Nephron progenitor cell (in vitro differentiated cells): ENCODE measurements at places on chromosomes 3 and 15.

DNA sequence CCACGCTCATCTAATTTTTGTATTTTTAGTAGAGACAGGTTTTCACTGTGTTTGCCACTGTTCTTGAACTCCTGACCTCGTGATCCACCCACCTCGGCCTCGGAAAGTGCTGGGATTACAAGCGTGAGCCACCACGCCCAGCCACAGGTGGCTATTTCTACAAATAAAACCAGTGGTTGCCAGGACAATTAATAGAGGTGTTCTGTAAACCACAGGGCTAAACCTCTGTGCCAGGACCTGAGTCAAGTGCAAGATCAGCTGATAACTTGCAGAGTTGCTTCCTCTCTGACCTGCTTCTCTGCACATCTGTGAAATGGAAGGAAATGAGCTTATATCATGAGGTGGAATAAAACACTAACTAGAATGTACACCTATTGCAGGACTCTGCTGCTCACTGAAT, 72.8 kb downstream of the CD200R1L start:
- DNase-seq: no peak

GRCh38 chr15:76803049-76803571, 102.0 kb downstream of the SCAPER start:
- no peak for DNase-seq

DNA sequence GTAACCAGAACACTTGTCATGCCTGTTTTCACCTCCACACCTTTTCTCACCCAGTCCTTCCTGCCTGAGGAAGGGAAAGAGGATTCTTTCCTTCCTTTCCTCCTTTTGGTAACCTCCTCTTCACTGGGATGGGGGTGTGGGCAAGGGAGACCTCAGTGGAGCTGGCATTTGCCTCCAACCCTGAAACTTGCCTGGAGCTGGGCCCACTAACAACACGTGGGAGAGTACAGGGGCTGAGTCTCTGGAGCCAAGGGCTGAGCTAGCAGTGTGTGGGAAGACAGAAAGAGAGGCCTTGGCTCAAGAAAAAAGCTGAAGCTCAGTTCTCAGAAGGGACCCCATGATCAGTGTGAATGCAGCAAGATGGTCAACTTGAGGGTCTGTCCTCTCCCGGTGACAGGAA, 86.6 kb upstream of the SLC6A11 start:
- no peak for DNase-seq

- DNase-seq: peak; percentile 29
Measured at GRCh38 chr15:74873756-74874424, 725 bp upstream of the SCAMP2 start.

DNA sequence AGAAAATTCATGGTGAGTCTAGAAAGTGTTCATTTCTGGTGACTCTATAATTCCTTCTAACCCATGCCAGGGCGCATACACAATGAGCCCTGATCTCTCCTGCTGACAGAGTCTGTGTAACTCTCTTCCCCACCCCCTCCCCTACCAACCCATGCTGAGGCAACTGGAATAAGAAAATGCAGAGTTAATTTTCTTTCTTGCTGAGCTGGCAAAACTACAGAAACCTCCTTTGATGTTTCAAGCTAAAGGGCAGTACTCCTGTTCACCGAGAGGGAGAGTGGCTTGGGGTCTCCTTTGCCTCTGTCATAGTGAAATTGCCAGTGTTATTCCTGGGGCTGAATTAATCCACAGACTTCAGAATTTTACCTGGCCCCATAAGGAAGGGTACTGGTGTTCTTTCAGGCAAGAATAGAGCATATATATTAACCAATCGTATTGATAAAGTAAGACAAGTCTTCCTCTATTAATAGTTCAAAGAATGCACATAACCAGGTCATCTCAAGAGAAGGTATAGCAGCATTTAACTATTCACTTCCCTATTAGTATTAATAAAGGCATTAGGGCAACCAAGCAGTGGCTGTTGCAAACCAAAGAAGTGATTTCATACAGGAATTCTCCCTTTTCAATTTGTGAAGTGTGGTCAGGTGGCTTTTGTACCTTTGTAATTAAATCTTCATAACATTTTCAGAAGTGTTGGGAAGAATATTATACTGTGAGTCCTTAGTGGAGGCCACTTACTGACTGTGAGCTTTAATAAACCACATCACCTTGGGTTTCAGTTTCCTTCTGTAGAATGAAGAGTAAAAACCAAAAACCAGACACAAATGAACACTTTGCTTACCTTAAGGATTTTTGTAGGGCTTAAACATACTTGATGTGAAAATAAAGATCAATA, 4.1 kb downstream of the GAP43 start:
- DNase-seq: no peak

- no peak for DNase-seq
Measured at GRCh38 chr3:154469585-154469984, 39.6 kb upstream of the GPR149 start.

- DNase-seq: no peak
Measured at GRCh38 chr15:100544946-100545345, 16.2 kb upstream of the CERS3 start.

DNA sequence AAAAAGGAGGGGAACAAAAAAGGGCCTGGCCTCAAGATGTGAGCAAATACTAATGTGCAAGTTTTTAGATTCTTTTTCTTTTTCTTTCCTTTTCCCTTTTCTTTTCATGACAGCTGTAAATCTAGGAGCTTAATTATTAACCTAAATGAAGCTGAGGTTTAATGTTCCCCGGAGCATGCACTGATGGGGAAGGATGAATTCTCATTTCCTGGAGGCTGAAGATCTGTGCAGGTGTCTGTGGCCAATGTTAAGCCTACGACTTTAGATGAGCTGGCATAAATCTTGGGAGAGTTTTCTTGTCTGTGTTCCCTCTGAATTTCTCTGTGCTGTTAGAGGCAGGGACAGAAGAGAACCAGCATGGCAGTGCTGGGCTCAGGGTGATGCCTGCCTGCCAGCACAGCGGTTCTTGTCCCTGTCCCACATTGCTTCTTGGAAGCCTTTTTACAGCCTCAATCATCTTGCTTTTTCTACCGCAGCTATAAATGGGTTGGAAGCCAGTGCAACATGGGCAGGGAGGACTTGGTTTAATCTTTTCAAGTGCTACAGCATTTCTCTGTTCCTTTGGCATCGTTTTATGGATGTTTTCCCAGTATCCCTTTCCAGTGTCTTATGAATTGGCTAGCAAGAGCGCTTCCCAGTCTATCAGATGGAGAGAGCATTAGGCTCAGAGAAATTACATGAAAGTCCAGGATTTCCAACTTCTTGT, 119.1 kb downstream of the ATG7 start:
- DNase-seq: no peak

GRCh38 chr15:43915631-43916325, 89.0 kb downstream of the WDR76 start:
- DNase-seq: no peak

GRCh38 chr15:101250873-101251829, 697 bp downstream of the CHSY1 start:
- peak; percentile 71 for DNase-seq

GRCh38 chr3:190746531-190746930, 116.0 kb downstream of the GMNC start:
- no peak for DNase-seq

GRCh38 chr15:27669641-27670040, 429.5 kb downstream of the OCA2 start:
- DNase-seq: no peak

DNA sequence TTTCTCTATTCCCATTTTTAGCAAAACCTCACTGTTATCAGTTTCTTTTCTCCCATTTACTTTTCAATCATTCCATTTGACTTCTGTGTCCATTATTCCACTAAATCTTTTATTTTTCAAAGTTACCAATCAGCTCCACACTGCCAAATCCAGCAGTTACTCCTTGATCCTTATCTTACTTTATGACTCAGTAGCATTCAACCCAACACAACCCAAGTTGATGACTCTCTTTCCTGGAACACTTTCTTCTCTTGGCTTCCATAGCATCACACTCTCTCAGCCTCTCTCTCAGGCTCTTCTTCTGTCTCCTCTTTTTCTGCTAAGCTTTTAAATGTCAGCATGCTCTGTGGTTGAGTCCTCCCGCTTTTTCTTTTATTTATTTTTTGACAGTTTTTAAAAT, 36.3 kb downstream of the RASGRP1 start:
- no peak for DNase-seq

GRCh38 chr3:191379446-191379845, 49.1 kb upstream of the UTS2B start:
- no peak for DNase-seq

- peak; percentile 28 for DNase-seq
Measured at GRCh38 chr3:55483196-55484095, 3.7 kb downstream of the WNT5A start.

GRCh38 chr3:155791190-155791589, 14.9 kb downstream of the C3orf33 start:
- no peak for DNase-seq

- DNase-seq: peak; percentile 76
Measured at GRCh38 chr3:51967384-51968169, at the start of gene PCBP4. Gene PCBP4 (minus strand): TSS chr3:51967454. CDS start chr3:51961240, 6,214 bp downstream.

DNA sequence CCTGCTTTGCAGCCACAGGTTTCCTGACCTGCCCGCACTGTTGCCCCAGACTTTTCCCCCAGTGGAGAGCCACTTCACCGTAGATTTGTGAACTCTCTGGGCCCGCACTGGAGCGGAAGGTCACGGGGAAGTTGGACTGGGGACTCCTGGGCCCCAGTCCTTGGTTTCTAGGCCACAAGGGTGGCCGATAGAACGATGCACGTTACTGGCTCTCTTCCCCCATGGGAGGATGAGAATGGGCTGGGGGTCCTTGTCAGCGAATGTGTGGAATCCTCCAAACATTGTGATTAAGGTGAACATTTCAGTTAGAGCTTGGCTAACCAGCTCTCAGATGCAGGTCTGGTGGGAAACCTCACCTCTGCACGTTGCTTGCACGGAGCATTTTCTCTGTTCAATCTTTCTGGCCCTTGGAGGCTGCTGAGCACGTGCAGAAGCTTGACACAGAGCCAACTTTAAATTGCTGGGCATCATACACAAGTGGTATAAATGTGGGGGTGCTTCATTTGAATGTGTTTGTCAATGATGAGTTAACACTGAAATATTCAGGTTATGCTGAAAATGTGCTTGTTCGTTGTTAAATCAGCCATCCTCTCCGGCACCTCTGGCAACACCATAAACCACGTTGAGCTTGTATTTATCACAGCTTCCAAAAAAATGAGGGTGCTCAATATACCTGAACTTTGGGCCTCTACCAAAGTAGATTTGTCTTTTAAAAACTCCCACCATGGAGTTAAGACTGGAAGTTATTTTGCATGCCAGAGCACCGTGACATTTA, 976 bp downstream of the DIS3L start:
- no peak for DNase-seq

GRCh38 chr3:196323691-196324090, 5.7 kb upstream of the DYNLT2B start:
- peak; percentile 23 for DNase-seq

DNA sequence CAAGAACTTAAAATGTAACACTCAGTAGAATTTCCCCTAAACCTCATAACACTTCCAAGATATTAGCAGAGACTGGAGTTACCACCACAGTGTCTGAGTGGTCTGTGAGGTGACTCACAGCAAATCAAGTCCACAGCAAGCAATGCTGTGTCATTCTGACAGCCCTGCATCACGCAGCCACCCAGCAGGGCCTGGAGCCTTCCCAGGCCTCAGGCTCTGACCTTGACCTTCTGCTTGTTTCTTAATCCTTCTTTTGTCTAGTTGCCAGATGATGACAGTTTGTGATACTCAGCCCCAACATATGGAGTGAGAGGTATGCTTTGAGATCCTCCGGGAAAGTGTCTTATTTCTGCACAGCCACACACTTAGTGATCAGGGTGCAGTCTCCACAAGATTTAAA, 82.5 kb downstream of the TOP2B start:
- no peak for DNase-seq

GRCh38 chr3:83843716-83844115, 1115.1 kb upstream of the CADM2 start:
- DNase-seq: no peak

DNA sequence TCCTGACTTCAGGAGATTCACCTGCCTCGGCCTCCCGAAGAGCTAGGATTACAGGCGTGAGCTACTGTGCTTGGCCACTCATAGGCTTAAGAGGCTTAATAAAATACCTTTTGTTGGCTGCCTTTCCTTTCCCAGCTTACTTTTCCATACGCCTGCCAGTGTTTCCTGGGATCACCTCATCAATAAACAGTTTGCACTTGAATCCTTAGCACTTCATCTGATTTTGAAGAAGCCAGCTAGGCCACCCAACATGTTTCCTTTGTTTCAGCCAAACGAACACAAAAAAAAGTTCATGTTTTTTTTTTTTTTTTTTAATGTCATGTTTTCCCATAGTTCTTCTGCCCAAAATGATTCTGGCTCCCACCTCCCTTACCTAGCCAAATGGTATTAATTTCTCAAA, 92.3 kb downstream of the RAP2B start:
- DNase-seq: no peak

GRCh38 chr3:98008855-98009254, 26.3 kb downstream of the GABRR3 start:
- DNase-seq: no peak

- DNase-seq: no peak
Measured at GRCh38 chr3:139414608-139415224, 25.3 kb upstream of the COPB2 start.

GRCh38 chr15:68187559-68187958, 17.6 kb downstream of the CALML4 start:
- DNase-seq: no peak

GRCh38 chr15:92468991-92469390, 75.3 kb downstream of the ST8SIA2 start:
- DNase-seq: no peak

- DNase-seq: no peak
Measured at GRCh38 chr3:72105306-72105705, 320.4 kb upstream of the PROK2 start.

DNA sequence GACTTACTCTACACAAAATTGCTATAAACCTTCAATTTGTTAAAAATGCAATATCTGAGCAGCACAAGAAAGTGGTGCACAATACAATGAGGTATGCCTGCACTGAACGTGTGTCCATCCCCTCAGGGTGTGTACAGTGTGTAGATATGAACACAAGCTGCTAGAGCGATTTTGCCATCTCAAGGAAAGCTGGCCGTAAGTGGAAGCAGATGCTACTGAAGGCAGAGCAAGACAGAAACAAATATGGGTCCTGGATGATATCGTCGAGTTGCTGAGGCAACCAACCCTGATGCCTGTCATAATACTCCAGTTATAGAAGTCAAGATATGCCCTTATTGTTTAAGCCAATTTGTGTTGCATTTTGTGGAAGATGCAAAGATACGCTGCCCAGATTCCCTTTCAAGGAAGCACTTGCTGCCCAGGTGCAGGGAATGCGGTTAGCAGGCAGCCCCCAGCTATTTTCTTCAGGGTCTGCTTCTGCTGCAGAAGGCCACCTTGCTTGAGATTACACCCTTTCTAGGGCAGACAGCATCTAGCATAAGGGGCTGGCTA, 25.8 kb upstream of the EHHADH start:
- no peak for DNase-seq

- DNase-seq: no peak
Measured at GRCh38 chr3:81989758-81990157, 228.3 kb upstream of the GBE1 start.

DNA sequence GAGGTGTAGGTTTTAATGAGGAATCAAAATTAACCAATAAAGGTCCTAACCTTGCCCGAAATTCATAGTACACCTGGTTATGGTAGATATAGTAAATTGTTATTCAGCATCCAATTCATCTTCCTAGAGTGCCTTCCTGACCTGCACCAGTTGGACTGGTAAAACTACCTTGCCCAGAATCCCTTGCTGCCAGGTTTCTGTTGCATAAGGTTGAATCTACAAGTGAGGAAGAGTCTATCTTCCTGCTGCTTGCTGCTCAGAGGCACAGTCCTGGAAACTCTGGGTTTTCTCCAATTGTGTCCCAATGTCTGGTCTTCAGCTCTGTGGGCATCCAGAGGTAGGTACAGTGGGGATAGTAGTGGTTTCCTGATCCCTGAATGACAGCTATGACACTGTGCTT, 17.3 kb downstream of the CCDC54 start:
- DNase-seq: no peak

- no peak for DNase-seq
Measured at GRCh38 chr3:2516762-2517441, 418.2 kb downstream of the CNTN4 start.
